ENCODE measurements at places on chromosomes 1 and 21.
A peak's percentile ranks its signal among the peaks of the same experiment; 100 is the strongest.

GRCh38 chr1:174060090-174060489 is 37.9 kb upstream of the RC3H1 start:
- H3K36me3 ChIP-seq, result no peaks in the 10 kb centered on the region
- no peak overlapping the region for H3K27ac ChIP-seq
- ATAC-seq, result no peak
- H3K4me1 ChIP-seq, result no peaks in the 10 kb centered on the region
- H3K27me3 ChIP-seq, result peaks cover 6% of the 10 kb centered on the region

DNA sequence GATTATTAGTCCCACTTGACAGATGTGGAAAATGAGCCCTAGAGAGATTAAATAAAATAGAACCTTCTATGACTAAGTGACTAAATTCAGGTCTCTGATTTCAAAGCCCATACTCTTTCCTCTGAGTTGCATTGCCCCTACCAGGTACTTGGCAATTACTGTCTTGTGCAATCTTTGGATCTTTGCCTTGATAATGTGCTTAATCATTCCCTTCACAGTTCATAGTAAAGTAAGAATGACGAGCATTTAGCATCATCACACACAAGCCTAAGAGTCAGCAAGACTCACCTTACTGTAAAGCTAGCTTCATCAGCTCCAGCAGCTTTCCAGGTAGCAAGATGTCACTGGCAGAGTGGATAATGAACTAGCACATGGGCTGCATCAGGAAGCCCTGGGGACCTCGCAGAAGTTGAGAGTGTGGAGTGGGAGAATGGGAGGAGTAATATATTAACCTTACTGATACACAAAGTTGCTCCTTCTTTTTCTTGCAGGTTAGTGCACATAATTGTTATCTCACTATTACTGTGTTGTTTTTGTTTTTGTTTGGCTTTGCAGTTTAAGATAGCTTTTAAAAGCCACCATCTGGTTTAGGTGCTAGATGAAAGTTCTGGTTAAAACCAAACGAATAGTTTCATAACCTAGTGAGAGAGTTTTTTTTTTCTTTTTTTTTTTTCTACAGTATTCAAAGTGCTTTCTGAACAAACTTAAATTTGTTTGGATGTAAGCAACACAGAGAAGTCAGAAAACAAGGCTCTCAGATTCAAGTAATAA is 71.8 kb downstream of the PBX1 start:
- no peaks in the 10 kb centered on the region for H3K27me3 ChIP-seq
- ATAC-seq, result no peak
- no peak overlapping the region for H3K27ac ChIP-seq
- no peaks in the 10 kb centered on the region for H3K36me3 ChIP-seq
- no peak overlapping the region for H3K4me3 ChIP-seq

- H3K27ac ChIP-seq, result no peak overlapping the region
- no peaks in the 10 kb centered on the region for H3K36me3 ChIP-seq
- H3K4me3 ChIP-seq, result no peak overlapping the region
- peaks cover 17% of the 10 kb centered on the region for H3K27me3 ChIP-seq
- no peak for ATAC-seq
Measured at GRCh38 chr1:46136711-46137110, 4.3 kb upstream of the PIK3R3 start.

- no peak for ATAC-seq
- H3K27ac ChIP-seq, result no peak overlapping the region
- no peaks in the 10 kb centered on the region for H3K36me3 ChIP-seq
- peaks cover 26% of the 10 kb centered on the region for H3K27me3 ChIP-seq
- peaks cover 14% of the 10 kb centered on the region for H3K4me1 ChIP-seq
Measured at GRCh38 chr21:45448283-45448809, 43.4 kb downstream of the COL18A1 start.

DNA sequence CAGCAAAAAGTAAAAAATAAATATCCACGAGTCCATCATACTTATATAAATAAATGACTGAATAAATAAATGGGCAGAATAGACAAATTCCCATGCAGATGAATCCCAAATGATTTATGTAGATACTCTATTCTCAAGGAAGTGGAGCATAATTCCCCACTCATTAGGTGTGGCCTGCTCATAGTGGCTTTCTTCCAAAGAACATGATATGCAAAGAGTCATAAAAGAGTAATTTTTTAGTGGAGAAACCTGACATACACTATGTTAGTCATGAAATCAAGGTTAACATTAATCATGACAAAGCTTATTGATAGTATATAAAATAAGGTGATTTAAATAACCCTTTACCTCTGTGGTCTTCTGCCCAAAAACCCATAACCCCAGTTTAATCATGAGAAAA is 298.9 kb downstream of the DPYD start:
- H3K4me3 ChIP-seq, result no peak overlapping the region
- no peak overlapping the region for H3K27ac ChIP-seq
- no peak for ATAC-seq
- H3K27me3 ChIP-seq, result no peaks in the 10 kb centered on the region
- H3K4me1 ChIP-seq, result no peaks in the 10 kb centered on the region
- peaks cover 6% of the 10 kb centered on the region for H3K36me3 ChIP-seq

GRCh38 chr1:29465755-29466154 is 229.4 kb downstream of the PTPRU start:
- H3K4me3 ChIP-seq, result no peak overlapping the region
- no peak overlapping the region for H3K27ac ChIP-seq
- no peak for ATAC-seq
- peaks cover 27% of the 10 kb centered on the region for H3K27me3 ChIP-seq
- H3K4me1 ChIP-seq, result no peaks in the 10 kb centered on the region
- no peaks in the 10 kb centered on the region for H3K36me3 ChIP-seq

DNA sequence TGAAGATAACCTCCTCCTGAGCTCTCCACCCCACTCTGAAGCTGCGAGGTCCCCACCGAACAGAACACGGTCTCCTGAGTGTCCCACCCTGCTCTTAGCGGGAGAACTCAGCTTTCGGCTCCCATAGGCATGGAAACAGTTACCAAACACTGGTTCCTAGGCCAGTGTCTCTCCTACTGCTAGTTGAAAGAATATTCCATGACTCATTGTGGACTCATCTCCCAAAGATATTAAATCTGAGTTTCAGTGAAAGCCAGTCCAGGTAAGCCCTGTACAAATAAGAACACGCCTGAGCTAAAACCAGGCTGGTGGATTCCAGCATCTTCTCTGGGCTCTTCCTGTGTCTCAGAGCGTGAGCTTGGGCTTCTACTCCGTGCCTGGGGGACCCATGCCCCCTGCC is 107.5 kb upstream of the CLDN14 start:
- peaks cover 16% of the 10 kb centered on the region for H3K27me3 ChIP-seq
- H3K4me3 ChIP-seq, result no peak overlapping the region
- no peaks in the 10 kb centered on the region for H3K36me3 ChIP-seq
- no peak overlapping the region for H3K27ac ChIP-seq
- no peak for ATAC-seq
- peaks cover 5% of the 10 kb centered on the region for H3K4me1 ChIP-seq

DNA sequence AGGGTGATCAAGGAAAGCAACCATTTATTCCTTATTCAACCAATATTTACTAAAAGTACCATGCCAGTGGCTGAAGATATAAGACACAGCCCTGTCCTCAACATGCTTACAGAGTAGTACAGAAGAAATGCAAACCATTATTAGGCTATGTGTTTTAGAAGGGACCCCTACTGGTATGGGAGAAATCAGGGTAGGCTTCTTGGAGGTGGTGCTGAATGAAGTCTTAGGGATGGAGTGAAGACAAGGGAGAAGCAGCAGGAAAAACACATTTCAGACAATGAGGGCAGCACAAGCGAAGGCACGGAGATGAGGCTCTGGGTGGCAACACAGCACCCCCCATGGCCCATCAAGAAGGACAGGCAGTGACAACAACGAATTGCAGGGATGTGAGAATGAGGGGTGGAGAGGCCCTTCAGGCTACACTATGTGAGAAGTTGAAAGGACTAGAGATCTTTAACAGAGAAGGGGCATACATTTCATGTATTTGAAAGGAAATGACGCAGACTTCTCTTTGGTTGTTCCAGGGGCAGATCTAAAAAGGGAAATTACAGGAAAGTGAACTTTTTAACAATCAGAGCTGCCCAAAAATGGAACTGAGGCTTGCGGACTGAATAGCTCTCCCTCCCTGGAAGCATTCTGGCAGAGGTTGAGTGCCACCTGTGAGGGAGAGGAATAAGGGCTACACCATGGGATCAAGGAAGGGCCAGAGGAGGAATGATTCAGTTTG is 16.8 kb upstream of the CD58 start:
- no peak overlapping the region for H3K4me3 ChIP-seq
- no peaks in the 10 kb centered on the region for H3K4me1 ChIP-seq
- ATAC-seq, result no peak
- no peaks in the 10 kb centered on the region for H3K27me3 ChIP-seq
- peaks cover 47% of the 10 kb centered on the region for H3K36me3 ChIP-seq

- peaks cover 19% of the 10 kb centered on the region for H3K27me3 ChIP-seq
- H3K36me3 ChIP-seq, result no peaks in the 10 kb centered on the region
- no peak for ATAC-seq
- no peaks in the 10 kb centered on the region for H3K4me1 ChIP-seq
- H3K4me3 ChIP-seq, result no peak overlapping the region
- H3K27ac ChIP-seq, result no peak overlapping the region
Measured at GRCh38 chr1:221456918-221457317, 285.0 kb downstream of the DUSP10 start.

- H3K4me1 ChIP-seq, result peaks cover 11% of the 10 kb centered on the region
- no peak overlapping the region for H3K4me3 ChIP-seq
- no peak overlapping the region for H3K27ac ChIP-seq
- H3K36me3 ChIP-seq, result no peaks in the 10 kb centered on the region
Measured at GRCh38 chr1:234313171-234313570, 60.1 kb upstream of the COA6 start.

DNA sequence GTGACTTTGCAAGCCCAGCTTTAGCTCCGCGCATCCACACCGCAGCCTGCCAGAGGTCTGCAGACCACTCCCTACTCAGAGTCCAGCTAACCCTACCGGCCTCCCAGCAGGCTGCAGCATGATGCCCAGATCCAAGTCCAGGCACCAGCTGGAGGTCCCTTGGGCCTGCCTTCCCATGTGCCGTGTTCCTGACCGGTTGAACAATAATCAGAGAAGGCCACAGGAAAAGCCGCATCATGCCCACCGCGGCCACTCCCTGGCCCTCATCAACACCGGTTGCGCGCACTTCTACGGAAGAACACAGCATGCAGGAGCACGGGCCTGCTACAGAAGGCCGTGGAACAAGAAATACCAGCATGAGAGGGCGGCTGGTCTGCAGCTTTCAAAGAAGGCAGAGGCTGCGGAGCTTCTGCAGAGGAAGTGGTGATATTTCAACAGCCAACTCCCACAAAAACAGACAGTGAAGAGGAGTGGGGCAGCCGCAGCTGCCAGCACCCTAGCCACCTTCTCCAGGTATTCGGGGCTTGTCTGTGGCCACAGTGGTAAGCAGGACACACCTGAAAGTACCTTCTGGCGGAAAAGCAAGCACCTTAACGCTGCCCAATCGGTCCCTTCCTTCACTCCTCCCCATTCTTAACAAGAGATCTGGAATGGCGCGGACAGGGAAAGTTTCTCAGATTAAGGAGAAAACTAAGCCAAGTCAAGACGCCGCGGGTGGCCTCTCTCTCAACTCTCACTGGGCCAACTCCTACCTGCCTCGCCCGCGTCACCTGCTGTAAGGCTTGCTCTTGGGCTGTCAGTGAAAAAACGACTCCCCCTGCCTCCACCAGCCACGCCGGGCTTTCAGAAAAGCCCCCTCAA is 1.5 kb downstream of the PGBD5 start:
- H3K36me3 ChIP-seq, result peaks cover 15% of the 10 kb centered on the region
- no peak for ATAC-seq
- peak overlapping the region; percentile 54 for H3K4me3 ChIP-seq

DNA sequence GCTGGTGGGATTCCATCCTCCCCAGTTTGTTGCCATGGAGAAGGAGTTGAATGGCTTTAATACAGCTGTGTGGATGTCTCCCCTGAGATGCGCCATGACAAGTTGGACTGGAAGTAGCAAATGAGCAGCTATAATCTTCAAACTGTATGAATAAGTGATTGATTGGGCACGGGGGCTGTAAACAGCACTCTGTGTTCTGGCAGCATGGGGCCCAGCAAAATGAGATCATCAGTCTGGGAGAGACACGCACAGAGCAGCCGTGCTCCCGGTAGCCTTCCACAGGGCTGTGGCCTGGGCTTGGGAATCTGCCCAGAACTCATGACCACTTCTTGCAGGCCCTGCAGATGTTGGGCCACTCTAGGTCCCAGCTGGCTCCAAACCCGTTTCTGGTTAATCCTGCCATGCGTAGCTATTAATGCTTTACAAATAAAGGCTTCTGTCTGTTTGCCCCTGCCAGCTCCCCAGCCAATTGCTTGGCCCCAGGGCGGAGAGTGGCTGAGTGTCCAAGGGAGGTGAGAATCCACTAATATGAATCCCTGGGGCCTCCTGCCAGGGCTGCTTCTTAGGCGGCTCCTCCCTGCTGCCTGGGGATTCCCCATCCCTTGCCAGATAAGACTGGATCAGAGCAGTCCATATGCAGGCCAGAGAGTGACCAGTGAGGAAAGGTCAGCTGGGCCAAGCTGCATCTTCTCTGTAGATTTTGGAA is 642.9 kb downstream of the AJAP1 start:
- no peaks in the 10 kb centered on the region for H3K36me3 ChIP-seq
- no peaks in the 10 kb centered on the region for H3K4me1 ChIP-seq
- no peaks in the 10 kb centered on the region for H3K27me3 ChIP-seq
- no peak overlapping the region for H3K4me3 ChIP-seq
- no peak for ATAC-seq

DNA sequence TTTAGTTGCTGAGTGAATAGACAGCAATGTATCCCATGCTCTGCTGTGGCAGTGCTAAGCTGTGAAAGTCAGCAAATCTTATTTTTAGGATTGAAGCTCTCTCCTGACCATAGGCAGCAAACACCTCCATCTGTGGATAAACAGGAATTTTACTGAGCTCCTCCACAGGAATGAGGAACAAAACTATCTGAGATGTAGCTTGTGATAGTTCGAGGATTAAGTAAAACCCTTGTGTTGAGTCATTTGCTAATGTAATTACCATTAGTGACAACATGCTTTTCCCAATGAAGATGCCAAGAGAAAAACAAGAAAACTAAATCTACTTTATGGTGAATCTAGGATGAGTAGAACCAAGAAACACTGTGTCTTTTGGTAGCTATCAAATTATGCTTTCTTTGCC is 122.7 kb downstream of the CLEC20A start:
- H3K27me3 ChIP-seq, result peaks cover 9% of the 10 kb centered on the region
- H3K4me1 ChIP-seq, result no peaks in the 10 kb centered on the region
- ATAC-seq, result no peak
- no peak overlapping the region for H3K4me3 ChIP-seq
- no peak overlapping the region for H3K27ac ChIP-seq

DNA sequence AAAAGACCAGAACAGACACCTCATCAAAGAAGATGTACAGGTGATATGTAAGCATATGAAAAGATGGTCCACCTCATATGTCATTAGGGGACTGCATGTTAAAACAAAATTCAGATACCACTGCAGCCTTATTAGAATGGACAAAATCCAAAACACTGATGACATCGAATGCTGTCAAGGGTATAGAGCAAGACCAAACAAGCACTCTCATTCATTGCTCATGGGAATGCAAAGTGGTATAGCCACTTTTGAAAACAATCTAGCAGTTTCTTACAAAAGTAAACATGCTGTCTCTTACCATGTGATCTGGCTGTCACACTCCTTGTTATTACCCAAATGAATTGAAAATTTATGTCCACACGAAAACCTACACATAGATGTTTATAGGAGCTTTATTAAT is 426.6 kb upstream of the ESRRG start:
- no peaks in the 10 kb centered on the region for H3K27me3 ChIP-seq
- no peak overlapping the region for H3K4me3 ChIP-seq
- ATAC-seq, result no peak
- H3K27ac ChIP-seq, result no peak overlapping the region
- no peaks in the 10 kb centered on the region for H3K4me1 ChIP-seq

Data from activated T-helper 17 cell treated with anti-CD3 and anti-CD28 coated beads, Interleukin-2, amount 50 U/mL, for 72 hours (primary cell).